ENCODE measurements at places on chromosomes 3 and 15. TPM values are rescaled to one million over a fixed set of nuclear protein-coding genes. Genes with fewer than 3 reads are reported as not detected.

Gene RBP2
- polyA plus RNA-seq = 1.0 TPM

Gene ALDH1A3
- polyA plus RNA-seq = 12.7 TPM

Gene SRGAP3
- 2.2 TPM for polyA plus RNA-seq

Gene PHLDB2
- polyA plus RNA-seq = 22.6 TPM

Gene IL17RB
- polyA plus RNA-seq = 18.8 TPM

Gene TMEM266
- 1.9 TPM for polyA plus RNA-seq

Gene EFCAB12
- polyA plus RNA-seq = 1.7 TPM

Gene CPLX3
- not detected for polyA plus RNA-seq

Gene HESX1
- polyA plus RNA-seq = 1.1 TPM

Gene SCG3
- polyA plus RNA-seq = 67.5 TPM

Gene ADPRH
- polyA plus RNA-seq = 3.0 TPM

Gene WWTR1
- 21.6 TPM for polyA plus RNA-seq

Gene NLGN1
- polyA plus RNA-seq = 0.99 TPM

Gene ZNF385D
- polyA plus RNA-seq = 0.42 TPM

Gene RCN2
- polyA plus RNA-seq = 21.3 TPM

Gene EFHB
- 0.09 TPM for polyA plus RNA-seq

Gene NAALADL2
- polyA plus RNA-seq = 0.76 TPM

Gene SCN11A
- polyA plus RNA-seq = 0.04 TPM

Gene HRG
- not detected for polyA plus RNA-seq

Gene TLR9
- polyA plus RNA-seq = 0.27 TPM

Gene TMCO5A
- not detected for polyA plus RNA-seq

Gene ZNF35
- 1.8 TPM for polyA plus RNA-seq

Gene GABRR3
- polyA plus RNA-seq = 0.02 TPM

Gene EPHB1
- polyA plus RNA-seq = 0.02 TPM

Gene IDH2
- 53.6 TPM for polyA plus RNA-seq

Gene SPESP1
- polyA plus RNA-seq = 0.80 TPM

Gene IL16
- polyA plus RNA-seq = 2.2 TPM

Gene LOXL1
- polyA plus RNA-seq = 11.5 TPM

Gene ISL2
- polyA plus RNA-seq = 0.11 TPM

Gene CHRFAM7A
- polyA plus RNA-seq = 0.33 TPM

Gene SLC27A2
- 2.3 TPM for polyA plus RNA-seq

Gene MAP3K13
- polyA plus RNA-seq = 17.2 TPM

Gene MUSTN1
- 63.7 TPM for polyA plus RNA-seq

Gene ADGRG7
- not detected for polyA plus RNA-seq

Gene SPATA12
- polyA plus RNA-seq = not detected

Gene MKRN2OS
- polyA plus RNA-seq = 1.9 TPM

Gene CLDN18
- polyA plus RNA-seq = 0.05 TPM

Gene PLA2G4E
- not detected for polyA plus RNA-seq

Gene PLXNB1
- 286 TPM for polyA plus RNA-seq

Gene SOX2
- 0.04 TPM for polyA plus RNA-seq

Gene IGSF10
- polyA plus RNA-seq = 0.28 TPM

Gene LRRIQ4
- not detected for polyA plus RNA-seq

Gene GCSAM
- polyA plus RNA-seq = 0.07 TPM

Gene SYNPR
- polyA plus RNA-seq = not detected

Gene RPL15
- polyA plus RNA-seq = 1,720 TPM

Gene CASR
- polyA plus RNA-seq = 6.9 TPM

Gene STRIT1
- polyA plus RNA-seq = not detected

Gene HIGD1A
- polyA plus RNA-seq = 56.6 TPM
